ENCODE measurements at places on chromosomes 2 and 18. TPM values are rescaled to one million over a fixed set of nuclear protein-coding genes. Genes with fewer than 3 reads are reported as not detected.

DNA sequence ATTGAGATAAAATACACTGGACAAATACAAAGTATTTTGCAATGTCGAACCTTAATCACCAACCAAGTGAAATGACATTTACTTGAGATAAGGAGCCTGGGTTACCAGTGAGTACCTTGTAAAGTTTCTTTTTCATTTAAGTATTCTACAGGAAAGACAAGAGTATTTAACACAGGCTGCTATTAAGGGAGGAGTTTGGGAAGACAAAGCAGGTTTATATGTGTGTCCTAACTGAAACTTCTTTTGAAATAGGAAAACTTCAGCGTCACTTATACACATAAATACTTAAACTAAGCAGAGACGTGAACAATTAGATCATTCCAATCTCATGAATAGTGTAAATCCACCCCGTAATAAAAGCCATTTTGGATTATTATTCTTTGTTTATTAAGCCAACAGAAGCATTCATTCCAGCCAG, 126.7 kb upstream of the CYP26B1 start:
- no peak for DNase-seq

GRCh38 chr2:122098306-122098705, 342.9 kb downstream of the TSN start:
- no peak for DNase-seq

GRCh38 chr2:96353606-96354101, 18.1 kb downstream of the NCAPH start:
- no peak for DNase-seq

- DNase-seq = peak; percentile 59
Observed at GRCh38 chr18:864872-865273, 39.8 kb upstream of the ADCYAP1 start.

DNA sequence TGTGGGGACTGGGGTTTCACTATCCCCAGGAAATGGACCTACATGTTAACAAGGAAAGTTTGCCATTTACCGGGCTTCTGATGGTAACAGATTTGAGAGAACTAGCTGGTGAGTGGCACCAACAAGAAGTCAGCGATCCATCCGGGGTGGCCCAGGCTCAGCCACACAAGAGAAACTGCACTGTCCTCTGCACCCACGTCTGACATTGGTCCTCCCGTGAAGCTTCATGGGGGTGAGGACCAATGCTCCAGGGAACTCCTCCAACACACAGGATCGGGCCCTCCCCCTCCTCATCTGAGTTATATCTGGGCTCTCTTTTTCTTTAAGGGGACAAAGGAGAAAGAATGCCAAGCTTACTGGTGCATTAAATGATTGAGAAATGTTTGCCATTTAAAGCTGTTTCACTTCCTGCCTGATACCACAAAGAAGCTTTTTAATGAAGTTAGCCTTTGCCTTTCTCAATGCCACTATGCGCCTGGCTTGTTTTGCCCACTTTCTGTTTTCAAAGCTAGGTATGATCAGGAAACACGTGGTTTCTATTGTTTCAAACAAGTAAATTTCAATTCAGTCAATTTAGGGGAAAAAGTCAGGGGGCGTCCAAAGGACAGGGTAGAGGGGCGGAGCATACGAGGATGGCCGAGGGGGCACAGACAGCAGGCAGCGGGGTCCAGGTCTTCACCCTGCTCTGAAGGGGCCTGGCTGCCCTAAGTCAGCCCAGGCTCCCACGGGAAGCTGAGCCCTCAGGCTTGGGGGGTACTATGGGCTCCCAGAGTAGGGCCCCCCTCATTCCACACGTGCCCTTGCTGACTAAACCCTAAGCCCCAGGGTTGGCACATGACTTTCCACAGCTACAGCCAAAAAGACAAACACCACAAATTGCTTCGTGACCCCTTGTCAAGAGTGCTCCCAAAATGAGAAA, 204.0 kb upstream of the ID2 start:
- DNase-seq = no peak

The SPRED2 gene
- polyA plus RNA-seq = 6.7 TPM

DNA sequence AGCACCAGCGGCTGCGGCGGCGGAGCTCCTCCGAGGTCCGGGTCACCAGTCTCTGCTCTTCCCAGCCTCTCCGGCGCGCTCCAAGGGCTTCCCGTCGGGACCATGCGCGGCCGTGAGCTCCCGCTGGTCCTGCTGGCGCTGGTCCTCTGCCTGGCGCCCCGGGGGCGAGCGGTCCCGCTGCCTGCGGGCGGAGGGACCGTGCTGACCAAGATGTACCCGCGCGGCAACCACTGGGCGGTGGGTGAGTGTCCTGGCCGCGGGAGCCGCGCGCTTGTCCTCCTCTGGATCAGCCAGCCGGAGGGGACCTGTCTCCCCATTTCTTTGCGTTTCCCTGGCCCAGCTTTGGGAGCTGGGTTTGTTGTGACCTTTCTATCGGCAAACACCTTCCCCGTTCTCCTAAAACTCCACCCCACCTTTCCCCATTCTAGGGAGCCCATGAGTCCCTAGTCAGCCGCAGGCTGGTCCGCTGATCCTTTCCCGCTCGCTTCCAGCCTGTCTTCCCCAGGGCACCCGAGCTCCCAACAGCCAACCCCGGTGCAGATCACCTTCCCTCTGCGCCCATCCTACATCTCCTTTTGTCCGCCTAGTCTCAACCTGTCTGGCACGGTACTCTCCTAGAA, 316 bp downstream of the GRP start:
- no peak for DNase-seq

The SLC4A5 gene
- 0.15 TPM for polyA plus RNA-seq

- DNase-seq = no peak
Observed at GRCh38 chr2:59066787-59067399, 825.8 kb upstream of the FANCL start.

- no peak for DNase-seq
Observed at GRCh38 chr2:146527166-146527565, 1317.7 kb upstream of the ACVR2A start.

DNA sequence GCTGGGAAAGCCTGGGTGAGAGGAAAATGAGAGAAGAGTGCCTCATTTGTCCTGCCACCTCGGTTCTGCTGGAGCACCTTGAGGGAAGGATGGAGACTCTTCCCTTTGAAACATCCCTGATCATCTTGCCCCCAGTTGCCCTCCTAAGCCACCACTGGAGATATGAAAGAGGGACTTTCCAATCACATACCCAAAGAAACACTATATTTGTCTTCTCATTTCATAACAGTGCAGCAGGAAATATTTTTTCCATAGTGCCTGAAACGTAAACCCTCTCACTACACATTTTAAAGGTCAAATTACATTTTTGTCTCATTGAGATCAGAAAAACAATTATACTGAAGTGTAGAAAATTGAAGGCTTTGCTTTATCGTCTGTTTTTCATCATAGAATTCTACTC, 63.3 kb downstream of the KCTD18 start:
- no peak for DNase-seq

- no peak for DNase-seq
Observed at GRCh38 chr2:150480241-150480640, 7.2 kb downstream of the RND3 start.

DNA sequence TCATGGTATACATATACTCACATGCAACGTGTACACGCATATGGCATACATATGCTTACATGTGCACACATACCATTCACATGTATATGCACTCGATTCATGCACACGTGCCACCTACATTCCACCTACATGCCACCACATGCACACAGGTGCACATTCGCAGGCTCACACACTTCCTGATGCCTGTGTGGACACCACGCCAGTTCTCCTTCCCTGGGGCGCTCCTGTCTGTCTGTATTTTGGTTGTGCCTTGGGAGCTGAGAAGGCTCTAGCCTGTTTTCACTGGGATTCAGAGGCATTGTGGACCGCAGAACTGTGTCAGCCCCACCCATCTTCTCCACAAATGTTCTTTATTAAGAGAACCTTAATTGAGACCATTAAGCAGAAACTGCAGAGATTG, 96.6 kb upstream of the CTDP1 start:
- no peak for DNase-seq

DNA sequence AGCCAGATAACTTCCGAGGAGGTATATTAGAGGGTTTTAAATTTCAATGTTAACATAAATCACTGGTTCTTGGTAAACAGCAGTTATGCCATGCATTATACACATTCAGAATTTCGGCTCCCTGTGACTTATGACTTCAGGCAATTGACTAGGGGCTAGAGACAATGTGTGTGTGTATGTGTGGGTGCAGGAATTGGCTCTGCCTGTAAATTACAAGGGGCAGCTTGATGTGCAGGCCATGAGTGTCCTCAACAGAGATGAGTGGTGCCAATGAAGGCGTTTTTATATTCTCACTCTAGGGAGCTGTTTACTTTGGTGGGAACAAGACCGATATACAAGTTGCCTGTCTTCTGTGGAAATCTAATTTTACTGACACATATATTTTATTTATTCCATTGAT, 161.6 kb downstream of the CSRNP3 start:
- no peak for DNase-seq

- DNase-seq = no peak
Observed at GRCh38 chr18:76554547-76555222, 59.6 kb upstream of the ZNF516 start.

DNA sequence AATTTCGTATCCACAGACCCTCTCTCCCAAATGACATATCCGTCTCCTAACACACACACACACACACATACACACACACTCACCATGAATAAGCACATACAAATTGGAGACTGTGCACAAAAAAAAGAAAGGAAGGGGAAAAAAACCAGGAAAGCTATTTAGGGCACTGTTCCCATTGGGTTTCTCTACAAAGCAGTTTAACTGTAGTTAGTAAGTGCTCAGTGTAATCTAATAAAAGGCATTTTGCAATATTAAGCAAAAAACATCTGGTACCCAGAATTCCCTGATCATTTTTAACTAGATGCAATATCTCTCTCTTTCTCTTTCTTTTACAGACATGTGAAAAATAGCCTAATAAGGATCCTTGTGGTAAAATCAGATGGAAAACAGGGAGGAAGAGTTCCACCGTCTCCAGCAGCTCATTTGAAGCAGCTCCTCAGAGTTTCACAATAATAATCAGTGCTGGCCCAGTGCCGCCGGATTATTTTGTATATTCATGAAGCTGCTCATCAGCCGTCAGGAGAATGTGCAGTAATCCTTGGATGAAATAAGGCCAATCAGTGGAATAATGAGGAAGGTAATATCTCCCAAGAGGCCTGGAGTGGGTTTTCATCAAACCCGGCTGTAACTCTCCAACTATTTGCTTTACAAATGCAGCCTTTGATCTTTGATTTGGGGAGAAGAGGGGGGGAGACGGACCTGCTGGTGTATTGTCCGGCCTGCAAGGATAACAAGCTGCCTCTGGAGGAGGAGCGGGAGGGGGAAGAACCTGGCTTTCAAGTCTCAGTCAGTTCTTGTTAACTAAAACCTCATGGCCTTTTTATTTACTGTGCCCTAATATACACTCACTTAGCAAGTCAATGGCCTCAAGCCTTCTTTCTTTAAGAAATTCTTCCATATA, 227.6 kb upstream of the SMIM21 start:
- no peak for DNase-seq

DNA sequence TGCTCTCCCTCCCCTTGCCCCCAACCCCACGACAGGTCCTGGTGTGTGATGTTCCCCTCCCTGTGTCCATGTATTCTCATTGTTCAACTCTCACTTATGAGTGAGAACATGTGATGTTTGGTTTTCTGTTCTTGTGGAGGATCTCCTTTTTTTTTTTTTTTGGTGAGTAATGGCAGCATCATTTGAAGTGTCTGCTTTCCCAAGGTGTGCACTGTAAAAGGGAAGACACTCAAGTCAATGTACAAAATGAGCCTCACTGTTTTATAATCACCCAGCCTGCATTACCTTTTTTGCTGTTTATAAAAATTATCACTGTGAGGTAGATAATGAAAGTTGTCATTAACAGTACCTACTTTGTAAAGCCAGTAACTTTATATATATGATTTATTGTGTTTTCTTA, 56.9 kb downstream of the INSIG2 start:
- DNase-seq = no peak

DNA sequence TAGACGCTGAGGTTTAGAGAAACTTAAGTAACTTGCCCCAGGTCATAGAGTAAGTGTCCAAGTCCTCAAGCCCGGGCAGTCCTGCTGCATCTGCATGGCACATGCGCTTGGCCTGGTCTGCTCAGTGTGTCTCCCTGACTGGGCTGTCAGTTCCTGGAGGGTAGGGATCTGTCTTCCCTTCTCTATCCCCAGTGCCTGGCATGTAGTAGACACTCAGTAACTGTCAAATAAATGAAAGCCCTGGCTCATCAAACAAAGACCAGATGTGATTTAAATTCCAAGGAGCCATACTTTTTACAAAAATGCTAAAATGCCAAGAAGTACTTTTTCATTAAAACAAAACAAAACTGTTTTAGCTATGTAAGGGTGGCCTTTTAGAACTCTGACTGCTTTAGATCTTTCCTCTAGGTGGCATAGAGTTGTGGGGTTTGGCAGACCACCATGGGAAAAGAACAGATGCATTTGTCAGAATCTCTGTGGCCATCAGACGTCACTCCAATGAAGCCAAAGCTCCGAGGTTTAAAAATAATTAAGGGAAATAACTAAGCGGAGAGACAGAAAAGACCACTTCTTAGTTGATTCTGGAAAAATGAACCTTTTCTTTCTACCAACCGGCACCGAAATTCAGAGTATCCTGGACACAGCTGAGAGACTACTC, 34.0 kb downstream of the EPAS1 start:
- DNase-seq = no peak

The CHRNA1 gene
- not detected for polyA plus RNA-seq

The CFAP65 gene
- not detected for polyA plus RNA-seq

The PAX8 gene
- 0.85 TPM for polyA plus RNA-seq

The D2HGDH gene
- 19.7 TPM for polyA plus RNA-seq

The TMEM198 gene
- 1.9 TPM for polyA plus RNA-seq

GRCh38 chr2:176461809-176462670, 192.8 kb downstream of the MTX2 start:
- DNase-seq = no peak

The ANO7 gene
- polyA plus RNA-seq = 0.70 TPM

The SLC11A1 gene
- polyA plus RNA-seq = 2.7 TPM

The BMP10 gene
- polyA plus RNA-seq = 10.0 TPM

DNA sequence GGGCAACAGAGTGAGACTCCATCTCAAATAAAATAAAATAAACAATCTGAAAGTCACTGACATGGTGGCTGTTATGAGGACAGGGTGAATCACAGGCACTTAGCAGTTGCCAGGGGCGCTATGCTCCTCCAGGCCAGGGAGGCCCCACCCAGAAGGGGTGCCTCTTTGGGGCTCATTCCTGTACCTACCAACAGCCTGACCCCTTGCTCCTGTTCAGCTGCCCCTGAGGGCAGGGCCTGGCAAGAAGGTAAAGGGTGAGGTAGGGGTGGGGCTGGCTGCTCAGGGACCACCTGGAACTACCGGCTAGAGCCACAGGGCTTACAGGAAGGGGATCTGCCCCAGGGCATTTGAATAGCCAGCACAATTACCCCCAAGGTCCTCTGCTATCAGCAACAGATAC, 60.3 kb downstream of the INPP5D start:
- no peak for DNase-seq

GRCh38 chr2:226423498-226423960, 376.1 kb downstream of the IRS1 start:
- no peak for DNase-seq

The AGBL5 gene
- 5.0 TPM for polyA plus RNA-seq

GRCh38 chr2:218329027-218329825, 27.4 kb upstream of the CATIP start:
- DNase-seq = no peak

DNA sequence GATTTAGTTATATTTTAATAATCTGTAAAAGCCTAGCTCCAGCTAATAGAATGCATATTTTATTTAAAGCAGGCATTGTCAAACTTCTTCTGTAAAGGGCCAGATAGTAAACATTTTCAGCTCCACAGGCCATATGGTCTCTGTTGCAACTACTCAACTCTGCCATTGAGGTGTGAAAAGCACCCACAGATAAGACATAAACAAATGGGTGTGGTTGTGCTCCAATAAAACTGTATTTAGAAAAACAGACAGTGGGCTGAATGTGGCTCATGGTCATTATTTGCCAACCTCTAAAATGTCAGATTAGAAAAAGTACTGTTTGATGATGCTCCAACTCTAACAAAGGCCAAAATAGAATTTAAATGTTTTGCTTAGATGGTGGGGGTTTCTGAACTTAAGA, 519.9 kb downstream of the RNF144A start:
- DNase-seq = no peak

Data from liver (tissue), 10 donors.